ENCODE measurements at places on chromosomes 11 and 22. TPM values are rescaled to one million over a fixed set of nuclear protein-coding genes. Genes with fewer than 3 reads are reported as not detected.

The DEAF1 gene
- 19.9 TPM for total RNA-seq

The MS4A6E gene
- total RNA-seq = not detected

The TTC28 gene
- 53.3 TPM for total RNA-seq

The SLC7A4 gene
- total RNA-seq = 0.23 TPM

The SLN gene
- total RNA-seq = not detected

The CEND1 gene
- 0.62 TPM for total RNA-seq

The SERHL2 gene
- 0.94 TPM for total RNA-seq

The GGTLC3 gene
- not detected for total RNA-seq

The DBX1 gene
- total RNA-seq = not detected

The ELP4 gene
- 33.8 TPM for total RNA-seq

The CCDC188 gene
- total RNA-seq = not detected

The OR5B12 gene
- not detected for total RNA-seq

The MFNG gene
- total RNA-seq = 11.0 TPM

The CALCA gene
- total RNA-seq = not detected

The ZNF215 gene
- total RNA-seq = 0.54 TPM

The HNRNPUL2 gene
- 33.0 TPM for total RNA-seq

The RAB38 gene
- not detected for total RNA-seq

The SNX15 gene
- 24.9 TPM for total RNA-seq

The DEPDC7 gene
- total RNA-seq = 0.27 TPM

The OR52I1 gene
- not detected for total RNA-seq

The SLC22A9 gene
- not detected for total RNA-seq

The SPINDOC gene
- 14.3 TPM for total RNA-seq

The CCDC88B gene
- total RNA-seq = 9.4 TPM

The EMID1 gene
- 0.31 TPM for total RNA-seq

The SEC14L2 gene
- 8.1 TPM for total RNA-seq

The UPB1 gene
- 0.50 TPM for total RNA-seq

The NTM gene
- total RNA-seq = 3.6 TPM

The RIC8A gene
- 169 TPM for total RNA-seq

The CASTOR1 gene
- 12.9 TPM for total RNA-seq
